Substantia nigra (tissue), 51 donors: ENCODE measurements at places on chromosomes 12 and 14.

DNA sequence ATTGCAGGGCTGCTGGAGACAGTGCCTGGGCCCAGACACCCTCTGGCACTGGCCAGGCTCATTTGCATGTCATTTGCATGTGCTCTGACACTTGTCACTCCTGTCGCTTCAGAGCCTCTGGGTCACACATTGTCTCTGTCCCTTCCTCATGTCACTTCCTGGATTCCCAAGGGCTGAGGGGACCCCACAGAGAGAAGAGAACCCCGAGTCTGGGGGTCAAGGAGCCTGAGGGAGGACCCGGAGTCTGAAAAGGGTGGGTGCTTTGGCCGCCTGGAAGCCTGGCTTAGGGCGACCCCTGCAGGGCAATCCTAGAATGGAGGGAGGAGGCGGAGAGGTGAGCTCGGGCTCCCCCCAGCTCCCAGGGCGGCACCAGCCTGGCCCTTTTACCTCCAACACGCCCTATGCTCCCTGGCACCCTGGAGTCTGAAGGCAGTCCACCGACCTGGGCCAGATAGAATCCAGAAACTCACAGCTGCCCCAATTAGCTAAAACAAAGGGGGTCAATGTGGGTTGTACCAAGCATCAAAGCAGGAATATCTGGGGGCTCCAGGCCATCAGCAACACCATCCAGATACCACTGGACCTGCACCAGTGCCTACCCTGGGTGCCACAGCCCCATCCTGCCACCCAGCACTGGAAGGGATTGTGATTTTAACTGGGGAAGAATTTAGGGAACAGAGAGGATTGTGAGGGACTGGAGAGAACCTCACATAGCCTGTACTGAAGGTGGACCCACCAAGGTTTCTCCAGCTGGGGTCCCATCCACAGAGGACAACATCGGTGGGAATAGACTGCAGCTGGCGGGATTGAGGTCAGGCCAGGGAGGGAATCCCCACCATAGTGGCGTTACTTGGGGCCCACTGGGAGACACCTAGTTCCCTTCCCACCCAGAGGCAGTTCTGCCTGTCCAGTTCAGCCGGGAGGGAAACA lies 21.8 kb upstream of the KRT78 start:
- peak; percentile 29 for DNase-seq

GRCh38 chr14:33653308-33653695 lies 297.6 kb downstream of the EGLN3 start:
- no peak for DNase-seq

DNA sequence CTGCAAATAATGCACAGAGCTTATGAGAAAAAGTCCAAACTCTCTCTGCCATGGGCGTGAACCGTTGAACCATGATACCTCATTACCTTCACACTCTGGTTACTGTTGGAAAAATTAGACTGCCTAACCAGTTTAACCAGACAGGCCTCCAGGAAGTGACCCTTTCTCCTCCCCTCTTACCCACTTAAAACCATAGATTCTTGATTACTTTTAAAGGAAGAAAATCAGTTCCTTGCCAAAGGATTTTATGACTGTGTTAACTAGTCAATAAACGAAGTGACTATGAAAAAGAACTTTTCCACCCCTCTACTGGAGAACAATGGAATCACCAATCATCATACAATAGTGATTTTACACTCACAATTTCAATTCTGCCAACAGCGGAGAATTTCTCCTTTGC lies 254.0 kb upstream of the ATP2B1 start:
- DNase-seq = no peak

DNA sequence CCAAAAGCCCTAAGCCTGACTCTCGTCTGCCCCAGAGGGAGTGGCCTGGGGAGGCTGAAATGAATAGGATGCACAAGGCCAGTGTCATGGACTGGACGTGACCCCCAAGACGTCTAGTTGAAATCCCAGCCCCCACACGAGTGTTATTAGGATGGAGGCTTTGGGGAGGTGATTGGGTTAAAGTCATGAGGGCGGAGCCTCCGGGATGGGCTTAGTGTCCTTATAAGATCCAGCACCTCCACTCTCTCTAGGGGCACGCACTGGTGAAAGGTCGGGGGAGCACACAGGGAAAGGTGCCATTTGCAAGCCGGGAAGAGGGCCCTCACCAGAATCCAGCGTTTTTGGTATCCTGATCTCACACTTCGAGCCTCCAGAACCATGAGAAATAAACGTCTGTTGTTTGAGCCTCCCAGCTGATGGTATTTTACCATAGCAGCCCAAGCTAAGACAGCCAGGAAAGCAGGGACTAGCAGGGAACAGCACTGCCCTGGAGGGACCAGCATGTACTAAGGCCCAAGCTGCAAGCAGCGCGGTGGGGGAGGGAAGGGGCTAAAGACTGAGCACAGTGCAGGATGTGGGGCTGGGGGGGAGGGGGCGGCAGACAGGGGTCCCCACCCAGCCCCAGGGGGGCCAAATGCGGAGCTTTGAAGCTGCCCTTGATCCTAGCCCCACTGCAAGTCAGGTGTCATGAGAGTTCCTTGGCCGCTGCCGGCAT lies 78.3 kb upstream of the NCOR2 start:
- DNase-seq = no peak

GRCh38 chr12:110822821-110823415 lies 23.9 kb upstream of the CCDC63 start:
- no peak for DNase-seq

GRCh38 chr14:102234331-102235264 lies 70.4 kb downstream of the MOK start:
- DNase-seq = no peak
